ENCODE measurements at places on chromosomes 1 and 21.

DNA sequence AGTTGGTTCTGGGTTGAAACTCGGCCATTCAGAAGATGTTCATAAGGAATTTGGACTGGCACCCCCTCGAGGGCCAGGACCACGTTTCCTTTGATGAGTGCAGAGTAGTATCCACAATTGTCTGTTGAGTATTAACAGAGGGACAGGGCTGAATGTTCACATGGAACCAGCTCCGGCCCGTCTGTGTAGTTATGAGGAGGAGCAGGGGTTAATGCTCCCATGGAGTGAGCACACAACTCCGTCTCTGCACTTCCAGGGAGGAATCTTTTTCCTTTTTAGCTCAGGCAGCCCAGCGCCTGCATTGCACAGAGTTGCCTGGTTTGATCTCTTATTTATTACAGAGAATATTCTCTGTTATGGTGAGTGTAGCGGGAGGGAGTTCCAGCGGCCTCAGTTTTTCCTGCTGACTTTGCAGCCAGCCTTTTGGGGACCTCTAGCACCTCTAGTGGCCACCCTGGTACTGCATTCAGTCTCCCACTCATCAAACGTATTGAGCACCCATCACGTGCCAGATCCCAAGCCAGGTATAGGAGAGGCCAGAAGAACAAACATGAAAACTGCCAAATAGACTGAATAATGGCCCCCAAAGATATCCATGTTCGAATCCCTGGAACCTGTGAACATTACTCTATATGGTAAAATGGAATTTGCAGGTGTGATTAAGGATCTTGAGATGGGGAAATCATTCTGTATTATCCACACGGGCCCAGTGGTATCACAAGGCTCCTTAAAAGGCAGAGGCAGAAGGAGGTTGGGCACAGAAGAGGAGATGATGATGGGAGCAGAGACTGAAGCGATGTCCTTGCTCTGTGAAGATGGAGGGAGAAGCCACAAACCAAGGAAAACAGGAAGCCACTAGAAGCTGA lies 167.7 kb upstream of the CSF3R start:
- no peak overlapping the region for H3K4me3 ChIP-seq
- peak; percentile 79 for DNase-seq
- H3K4me1 ChIP-seq, result no peaks in the 10 kb centered on the region
- H3K36me3 ChIP-seq, result no peaks in the 10 kb centered on the region
- H3K27me3 ChIP-seq, result peaks cover 2% of the 10 kb centered on the region
- H3K27ac ChIP-seq, result no peak overlapping the region

DNA sequence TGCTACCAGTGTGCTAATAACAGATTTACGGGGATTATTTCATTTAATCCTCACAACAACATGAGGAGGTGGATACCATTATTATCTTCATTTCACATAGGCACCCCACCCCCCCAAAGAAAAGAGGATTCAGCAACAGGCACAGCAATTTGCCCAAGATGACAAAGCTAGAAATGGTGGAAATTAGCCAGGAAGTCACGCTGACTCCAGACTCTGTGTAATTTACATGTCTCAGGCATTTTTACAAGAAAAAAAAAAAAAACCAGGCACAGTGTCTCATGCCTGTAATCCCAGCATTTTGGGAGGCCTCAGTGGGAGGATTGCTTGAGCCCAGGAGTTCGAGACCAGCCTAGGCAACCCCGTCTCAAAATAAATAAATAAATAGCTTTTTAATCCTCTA lies 37.5 kb upstream of the PRDM2 start:
- no peaks in the 10 kb centered on the region for H3K36me3 ChIP-seq
- no peaks in the 10 kb centered on the region for H3K27me3 ChIP-seq
- no peak overlapping the region for H3K4me3 ChIP-seq

DNA sequence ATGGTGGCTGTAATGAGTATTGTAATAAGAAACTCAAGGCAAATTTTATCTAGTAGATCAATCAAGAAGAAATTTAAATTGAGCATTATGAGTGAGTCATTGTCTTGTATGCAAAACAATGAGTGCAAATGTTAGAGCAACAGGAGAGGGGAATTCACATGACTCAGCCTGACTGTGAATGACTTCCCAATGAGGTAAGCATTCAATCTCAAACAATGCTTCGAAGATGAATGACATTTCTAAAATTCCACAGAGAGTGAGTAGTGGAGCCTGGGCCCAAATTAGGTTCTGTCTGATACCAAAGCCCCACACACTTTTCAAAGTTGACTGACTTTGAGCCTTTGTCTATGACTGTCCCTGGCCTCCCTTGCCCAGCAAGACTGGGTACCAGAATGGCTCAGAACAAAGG lies 738.0 kb downstream of the PTPRU start:
- H3K4me1 ChIP-seq, result no peaks in the 10 kb centered on the region
- H3K27ac ChIP-seq, result no peak overlapping the region
- no peaks in the 10 kb centered on the region for H3K36me3 ChIP-seq
- no peak for DNase-seq
- no peaks in the 10 kb centered on the region for H3K27me3 ChIP-seq

GRCh38 chr1:247228133-247228532 lies 27.7 kb upstream of the VN1R5 start:
- DNase-seq, result no peak
- H3K27me3 ChIP-seq, result no peaks in the 10 kb centered on the region
- no peak overlapping the region for H3K27ac ChIP-seq
- H3K4me3 ChIP-seq, result no peak overlapping the region
- no peaks in the 10 kb centered on the region for H3K36me3 ChIP-seq
- no peaks in the 10 kb centered on the region for H3K4me1 ChIP-seq

DNA sequence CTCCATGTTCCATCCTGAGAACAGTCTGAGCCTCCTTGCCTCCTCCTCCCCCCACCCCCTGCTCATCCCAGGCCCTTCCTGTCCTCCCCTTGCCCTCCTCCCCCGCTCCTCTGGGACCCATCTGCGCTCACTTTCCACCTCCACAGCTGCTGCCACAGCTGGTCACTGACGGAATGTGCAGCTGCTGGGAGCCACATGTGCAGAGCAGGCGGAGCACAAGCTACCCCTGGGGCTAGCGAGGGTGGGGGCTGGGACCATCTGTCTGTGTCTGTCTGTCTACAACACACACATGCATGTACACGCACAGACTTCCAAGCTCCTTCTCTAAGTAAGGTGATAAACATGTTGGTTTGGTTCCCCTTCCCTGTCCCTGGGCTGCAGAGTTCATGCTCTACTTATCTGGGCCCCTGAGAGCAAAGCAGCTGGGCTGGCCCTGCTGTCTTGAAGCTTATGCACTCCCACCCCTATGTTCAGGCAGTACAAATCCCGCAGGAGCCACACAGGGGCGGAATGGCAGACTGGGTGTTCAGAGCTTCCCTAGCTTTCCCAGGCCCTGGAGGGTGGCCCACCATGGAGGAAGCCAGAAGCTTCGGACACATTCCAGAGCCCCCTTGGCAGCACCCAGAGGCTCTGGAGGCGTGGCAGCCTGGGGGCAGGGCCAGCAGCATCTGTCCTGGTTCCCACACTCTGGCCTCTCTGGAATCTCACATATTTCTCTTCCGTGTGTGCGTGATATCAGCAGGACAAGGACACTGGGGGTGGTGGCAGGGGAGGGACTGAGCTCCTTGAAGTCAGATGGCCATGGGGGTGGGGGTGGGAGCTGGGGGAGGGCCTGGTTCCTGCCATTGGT lies 7.0 kb upstream of the HEYL start:
- no peaks in the 10 kb centered on the region for H3K36me3 ChIP-seq
- H3K27ac ChIP-seq, result peak overlapping the region; percentile 46
- no peak for DNase-seq
- no peaks in the 10 kb centered on the region for H3K27me3 ChIP-seq
- no peaks in the 10 kb centered on the region for H3K4me1 ChIP-seq

DNA sequence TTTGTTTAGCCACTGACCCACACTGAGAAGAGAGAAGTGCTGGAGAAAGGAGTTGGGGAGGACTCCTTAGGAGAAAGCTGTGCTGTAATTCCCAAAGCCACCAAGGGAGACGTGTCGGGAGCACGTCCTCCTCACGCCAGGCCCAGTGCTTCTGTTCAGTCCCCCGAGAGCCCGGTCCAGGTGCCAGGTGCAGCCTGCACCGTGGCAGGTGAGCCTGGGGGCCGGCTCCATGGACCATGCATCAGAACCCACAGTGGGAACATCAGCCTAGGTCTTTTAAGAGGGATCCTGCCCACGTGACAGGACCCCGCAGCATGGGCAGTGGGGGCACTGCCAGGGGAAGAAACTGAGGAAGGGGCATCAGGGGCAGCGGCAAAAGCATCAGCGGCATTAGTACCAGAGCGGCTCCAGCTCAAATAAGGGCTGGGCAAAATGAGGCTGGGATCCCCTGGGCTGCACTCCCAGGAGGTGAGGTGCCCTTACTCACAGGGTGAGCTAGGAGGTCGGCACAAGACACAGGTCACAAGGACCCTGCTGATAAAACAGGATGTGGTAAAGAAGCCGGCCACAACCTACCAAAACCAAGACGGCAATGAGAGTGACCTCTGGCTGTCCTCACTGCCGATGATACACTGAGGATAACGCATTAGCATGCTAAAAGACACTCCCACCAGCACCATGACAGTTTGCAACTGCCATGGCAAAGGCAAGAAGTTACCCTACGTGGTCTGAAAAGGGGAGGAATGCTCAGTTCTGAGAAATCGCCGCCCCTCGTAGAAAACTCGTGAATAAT lies 24.6 kb upstream of the PRDM15 start:
- no peaks in the 10 kb centered on the region for H3K4me1 ChIP-seq
- no peak overlapping the region for H3K4me3 ChIP-seq
- H3K27me3 ChIP-seq, result no peaks in the 10 kb centered on the region
- H3K27ac ChIP-seq, result no peak overlapping the region

DNA sequence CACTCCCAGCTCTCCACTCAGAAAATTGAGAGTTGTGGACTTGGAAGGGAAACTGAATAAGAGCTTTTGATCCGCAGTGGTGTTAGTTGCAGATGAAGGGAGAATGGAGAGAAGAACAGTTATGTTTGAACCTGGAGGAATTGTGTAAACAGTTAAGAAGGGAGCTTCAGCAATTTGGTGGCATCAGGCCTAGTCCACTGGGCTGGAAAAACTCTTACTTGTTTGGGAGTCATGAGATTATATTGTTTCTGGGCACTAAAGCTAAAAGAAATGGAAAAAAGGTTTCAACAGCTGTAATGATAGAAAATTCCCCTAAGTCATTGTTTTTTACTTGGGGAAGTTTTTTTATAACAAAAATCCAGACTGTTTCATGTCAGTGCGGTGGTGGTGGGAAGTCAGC lies 256.1 kb upstream of the C1orf87 start:
- no peak overlapping the region for H3K4me3 ChIP-seq
- no peak for DNase-seq
- no peak overlapping the region for H3K27ac ChIP-seq
- no peaks in the 10 kb centered on the region for H3K4me1 ChIP-seq

DNA sequence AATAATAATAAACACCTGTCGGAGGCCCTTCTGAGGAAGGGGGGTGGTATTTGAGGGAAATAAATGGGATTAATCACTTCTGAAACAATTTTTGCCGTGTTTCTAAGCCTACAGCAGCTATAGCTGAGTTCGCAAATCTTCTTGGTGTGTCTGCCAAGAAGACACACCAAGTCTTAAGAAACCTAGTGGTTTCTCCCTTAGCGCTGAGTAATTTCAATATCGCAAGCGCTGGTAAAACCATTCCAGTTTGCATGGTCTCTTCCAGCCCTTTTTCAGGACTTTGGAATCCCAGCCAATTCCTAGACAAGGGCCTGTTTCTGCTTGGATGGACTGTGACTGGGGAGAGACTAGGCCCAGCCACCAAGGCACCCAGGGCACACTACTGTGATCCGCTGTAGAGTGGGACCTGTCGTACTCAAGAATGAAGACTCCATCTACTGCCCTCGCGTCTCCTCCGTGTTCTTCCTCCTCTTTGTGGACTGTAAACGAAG lies 7.5 kb upstream of the LHX8 start:
- no peak for DNase-seq
- H3K27ac ChIP-seq, result no peak overlapping the region
- no peaks in the 10 kb centered on the region for H3K36me3 ChIP-seq
- H3K4me3 ChIP-seq, result no peak overlapping the region
- peaks cover 8% of the 10 kb centered on the region for H3K27me3 ChIP-seq

DNA sequence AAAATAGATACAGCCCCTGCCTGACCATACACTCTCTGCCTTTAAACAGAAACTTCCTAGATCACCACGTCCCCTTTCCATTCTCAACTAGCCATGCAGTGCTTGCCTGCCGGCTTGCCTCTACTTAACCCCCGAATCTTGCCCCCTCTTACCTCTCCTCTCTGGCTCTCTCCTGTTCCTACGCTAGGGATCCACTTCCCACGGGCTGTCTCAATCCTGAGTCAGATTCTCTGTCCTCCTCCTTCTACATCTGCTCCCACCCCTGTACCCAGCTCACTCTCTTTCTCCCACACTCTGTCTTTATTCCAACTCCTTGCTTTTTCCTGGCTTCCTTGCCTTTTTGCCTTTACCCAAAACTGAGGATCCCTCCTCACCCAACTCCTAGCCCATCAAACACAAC lies 29.3 kb downstream of the ATF3 start:
- H3K27me3 ChIP-seq, result no peaks in the 10 kb centered on the region
- peak overlapping the region; percentile 59 for H3K27ac ChIP-seq
- H3K4me3 ChIP-seq, result no peak overlapping the region
- peaks cover 2% of the 10 kb centered on the region for H3K4me1 ChIP-seq
- DNase-seq, result no peak

DNA sequence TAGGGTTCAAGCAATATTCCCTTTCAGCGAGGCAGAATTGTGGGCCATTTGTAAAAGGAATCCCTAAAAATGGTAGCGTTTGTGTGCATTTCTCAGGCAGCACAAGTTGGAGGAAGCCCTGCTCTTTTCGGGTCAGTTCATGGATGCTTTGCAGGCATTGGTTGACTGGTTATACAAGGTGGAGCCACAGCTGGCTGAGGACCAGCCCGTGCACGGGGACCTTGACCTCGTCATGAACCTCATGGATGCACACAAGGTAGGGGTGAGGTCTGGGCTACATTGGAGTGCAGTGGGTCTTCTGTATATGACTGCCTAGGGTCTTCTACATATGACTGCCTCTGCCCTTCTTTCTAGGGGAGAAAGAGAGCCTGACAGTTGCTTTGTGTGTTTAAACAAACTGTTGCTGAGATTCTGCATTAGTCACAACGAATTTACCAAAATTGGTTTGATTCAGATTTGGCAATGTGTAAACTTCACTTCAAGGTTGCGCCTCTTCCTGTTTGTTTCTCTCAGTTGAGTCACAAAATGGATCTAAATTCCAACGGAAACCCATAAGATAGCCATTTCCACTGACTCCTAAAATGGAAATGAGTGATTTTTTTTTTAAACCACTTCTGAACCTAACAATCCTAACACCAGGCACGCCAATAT lies 40.4 kb upstream of the BMP8A start:
- no peaks in the 10 kb centered on the region for H3K4me1 ChIP-seq
- no peaks in the 10 kb centered on the region for H3K27me3 ChIP-seq

Measured in liver (tissue), 10 donors.